EL (cell line): ENCODE measurements at places on chromosomes 1 and 21.

DNA sequence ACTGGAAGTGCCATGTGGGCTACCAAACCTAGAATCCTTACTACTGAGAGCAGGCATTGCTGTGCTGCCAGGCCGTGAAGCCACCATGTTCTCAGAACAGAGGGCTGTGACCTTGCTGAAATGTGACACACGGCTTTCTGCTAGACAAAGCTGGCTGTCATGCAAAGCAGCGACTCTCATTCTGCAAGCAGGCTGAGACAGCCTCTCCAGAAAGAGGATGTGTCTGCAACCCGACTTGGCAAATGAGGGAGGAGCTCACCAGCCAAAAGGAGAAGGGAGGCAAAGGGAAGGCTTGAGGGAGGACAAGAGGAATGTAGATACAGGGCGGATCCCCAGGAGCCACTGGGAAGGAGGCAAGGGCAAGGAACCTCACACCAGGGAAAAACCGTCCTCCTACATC is 85.7 kb upstream of the KRTAP19-8 start:
- DNase-seq, result no peak

- DNase-seq, result no peak
Observed at GRCh38 chr1:153659175-153659534, 652 bp downstream of the SNAPIN start.

- DNase-seq, result no peak
Observed at GRCh38 chr1:38291336-38291735, 244.7 kb upstream of the POU3F1 start.

DNA sequence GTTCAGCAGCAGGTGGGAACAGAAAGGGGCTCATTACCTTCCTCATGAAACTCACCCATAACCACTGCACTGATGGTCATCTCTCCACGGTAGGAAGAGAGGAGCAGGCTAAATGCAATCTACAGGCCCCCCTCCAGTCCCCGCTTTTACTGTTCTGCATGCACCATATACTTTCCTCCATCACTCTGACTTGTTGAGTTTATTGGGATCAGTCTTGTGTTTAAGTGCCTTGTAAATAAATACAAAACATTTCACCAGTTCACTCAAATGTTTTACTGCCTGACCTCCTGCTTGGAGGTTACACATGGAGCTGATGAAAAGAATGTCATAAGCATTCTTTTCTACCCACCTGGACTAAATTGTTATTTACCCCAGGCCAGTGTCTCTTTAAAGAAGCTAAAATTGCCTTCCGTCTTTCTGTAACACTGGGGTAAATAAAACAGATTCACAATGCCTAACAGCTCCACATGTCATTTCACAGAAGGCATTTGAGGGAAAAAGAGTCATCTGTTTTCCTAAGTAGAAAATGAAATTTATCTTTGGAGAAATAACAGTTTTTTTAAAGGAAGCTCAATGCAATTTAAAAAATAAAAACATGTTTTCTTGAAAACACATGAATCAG is 30.7 kb downstream of the PTPN14 start:
- no peak for DNase-seq

- no peak for DNase-seq
Observed at GRCh38 chr1:74674278-74675048, 871 bp upstream of the ERICH3 start.

DNA sequence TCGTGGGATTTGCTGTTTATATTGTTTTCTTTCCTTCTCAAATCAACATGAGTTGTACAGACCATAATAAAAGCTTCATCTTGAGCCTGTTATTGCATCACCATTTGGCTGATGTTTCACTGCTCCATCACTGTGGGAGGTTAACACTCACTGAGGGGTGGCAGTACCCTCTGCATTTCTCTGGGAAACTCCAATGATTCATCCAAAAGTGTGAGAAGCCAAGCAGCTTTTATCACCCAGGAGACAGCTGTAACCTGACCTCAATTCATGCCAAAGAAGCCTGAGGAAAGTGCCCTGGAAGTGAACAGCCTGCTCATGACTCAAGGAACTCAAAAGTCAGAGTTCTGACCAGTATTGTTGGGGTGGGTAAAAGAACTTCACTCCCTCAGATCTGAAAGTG is 84.1 kb downstream of the GPR88 start:
- DNase-seq, result peak; percentile 99

GRCh38 chr1:178953034-178953433 is 72.7 kb upstream of the FAM20B start:
- DNase-seq, result no peak

GRCh38 chr1:192559115-192560006 is 16.2 kb upstream of the RGS1 start:
- DNase-seq, result peak; percentile 97

GRCh38 chr1:43981135-43981491 is 2.1 kb downstream of the B4GALT2 start:
- no peak for DNase-seq

DNA sequence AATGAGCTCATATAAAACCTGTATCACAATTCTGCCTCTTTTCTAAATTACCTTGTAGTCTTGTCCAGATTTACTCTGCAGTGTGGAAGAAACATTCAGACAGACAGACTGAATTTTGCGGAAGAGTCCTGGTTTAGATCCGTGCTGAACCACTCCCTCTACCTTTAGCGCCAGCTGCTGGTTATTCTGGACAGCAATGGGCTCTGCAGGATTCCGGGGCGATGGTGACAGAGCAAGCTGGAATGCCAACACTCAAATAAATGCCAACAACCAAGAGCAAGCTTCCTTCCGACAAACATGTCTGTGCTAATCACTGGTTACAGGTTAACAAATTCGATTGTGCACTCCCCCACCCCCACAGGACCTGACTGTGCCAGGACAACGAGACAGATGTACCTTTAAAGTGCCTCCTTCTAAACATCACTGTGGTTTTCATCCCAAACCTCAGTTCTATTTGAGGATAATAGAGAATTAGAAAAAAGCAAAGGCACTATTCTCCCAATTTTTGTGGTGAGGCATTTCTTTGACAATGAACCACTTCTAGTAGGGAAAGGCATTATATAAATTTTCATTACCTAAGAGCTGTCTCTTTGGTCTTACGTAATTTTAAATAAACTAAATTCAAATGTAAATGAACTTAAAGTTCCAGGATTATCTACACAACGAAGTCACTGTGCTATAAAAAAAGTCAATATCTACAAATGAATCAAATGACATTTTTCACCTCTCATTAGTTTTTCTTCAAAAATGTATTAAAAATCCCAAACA is 90.4 kb downstream of the INTS7 start:
- DNase-seq, result peak; percentile 30

GRCh38 chr1:33057095-33057494 is 20.4 kb upstream of the AK2 start:
- no peak for DNase-seq

GRCh38 chr1:161158316-161159010 is 837 bp upstream of the USP21 start:
- DNase-seq, result no peak

GRCh38 chr1:22318279-22318981 is 133.2 kb upstream of the ZBTB40 start:
- DNase-seq, result peak; percentile 25

GRCh38 chr1:7103874-7104273 is 318.6 kb downstream of the CAMTA1 start:
- no peak for DNase-seq

DNA sequence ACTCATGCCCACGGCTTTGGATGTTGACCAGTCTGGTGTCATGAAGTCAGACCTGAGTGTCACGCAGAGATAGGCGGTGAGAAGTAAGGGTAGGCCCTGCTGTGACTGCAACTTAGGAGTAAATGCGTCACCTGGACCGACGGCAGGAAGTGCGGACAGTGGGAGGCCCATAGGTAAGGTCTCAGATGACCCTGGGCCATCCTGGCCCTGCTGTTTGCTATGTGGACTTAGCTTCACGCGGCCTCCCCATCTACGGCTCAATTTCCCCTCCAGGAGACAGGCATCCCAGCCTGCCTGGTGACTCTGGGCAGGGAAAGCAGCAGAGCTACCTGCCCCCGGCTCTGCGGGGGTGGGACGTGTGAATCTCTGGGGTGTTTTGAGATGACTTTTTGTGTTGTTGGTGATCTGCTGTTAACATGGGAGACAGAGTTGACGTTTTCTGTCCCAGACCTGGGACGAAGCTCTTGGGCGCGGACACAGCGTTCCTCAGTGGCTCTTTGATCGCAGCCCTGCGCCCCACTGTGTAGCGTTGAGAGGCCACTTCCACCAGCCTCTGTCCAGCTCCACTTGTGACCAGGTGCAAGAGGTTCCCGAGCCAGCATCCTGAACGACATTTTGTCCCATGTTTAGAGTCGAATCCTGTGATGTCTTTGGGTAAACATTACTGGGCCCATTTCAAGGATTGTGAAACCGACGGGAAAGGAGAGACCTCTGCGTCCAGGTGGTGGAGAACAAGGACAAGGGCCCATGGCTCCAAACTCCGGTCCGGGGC is 39.9 kb downstream of the CRYAA start:
- DNase-seq, result no peak
